Stimulated activated CD4-positive, alpha-beta T cell treated with anti-CD3 and anti-CD28 coated beads, Interleukin-1b, Interleukin-23, amount 100 ng/mL, for 4 hours (primary cell): ENCODE measurements at places on chromosomes 3 and 15.

DNA sequence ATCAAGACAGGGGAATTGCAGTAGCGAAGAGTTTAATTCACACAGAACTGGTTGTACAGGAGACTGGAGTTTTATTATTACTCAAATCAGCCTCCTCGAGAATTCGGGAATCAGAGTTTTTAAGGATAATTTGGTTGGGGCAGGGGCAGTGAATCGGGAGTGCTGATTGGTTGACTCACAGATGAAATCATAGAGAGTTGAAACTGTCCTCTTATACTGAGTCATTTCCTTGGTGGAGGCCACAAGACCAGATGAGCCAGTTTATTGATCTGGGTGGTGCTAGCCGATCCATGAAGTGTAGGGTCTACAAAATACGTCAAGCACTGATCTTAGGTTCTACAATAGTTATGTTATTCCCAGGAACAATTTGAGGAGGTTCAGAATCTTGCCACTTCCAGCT lies 5.3 kb upstream of the ZNF770 start:
- no peak for DNase-seq

- no peak for DNase-seq
Measured at GRCh38 chr3:137347132-137347531, 389.3 kb downstream of the IL20RB start.

- no peak for DNase-seq
Measured at GRCh38 chr3:172856795-172857742, 106.5 kb downstream of the ECT2 start.

GRCh38 chr15:77904436-77904821 lies 173.1 kb downstream of the TBC1D2B start:
- DNase-seq: no peak

DNA sequence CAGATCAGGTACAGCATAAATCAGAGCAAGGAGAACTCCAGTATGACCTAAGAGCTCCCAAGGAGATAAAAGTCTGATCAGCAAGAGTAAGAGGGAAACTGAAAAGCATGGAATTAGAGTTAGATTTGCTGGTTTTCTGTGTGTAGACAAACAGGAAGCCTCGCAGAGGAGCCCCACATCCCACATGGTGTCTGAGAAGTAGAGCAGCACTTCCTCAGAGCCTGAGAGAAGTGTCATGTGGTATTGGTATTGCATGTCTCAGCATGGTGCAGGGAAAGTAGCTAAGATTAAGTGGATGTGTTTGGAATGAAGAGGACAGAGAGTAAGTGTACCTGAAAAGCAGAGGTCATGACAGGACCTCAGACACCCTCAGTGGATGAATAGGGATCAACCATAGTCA lies 175.4 kb upstream of the GBE1 start:
- DNase-seq: no peak

- peak; percentile 91 for DNase-seq
Measured at GRCh38 chr3:49689046-49689907, at the start of the genes MST1 and RNF123. MST1 (minus strand) TSS chr3:49689474; CDS start chr3:49688691, 783 bp downstream. RNF123 (plus strand) TSS chr3:49689557; CDS start chr3:49691166, 1,609 bp downstream.

- no peak for DNase-seq
Measured at GRCh38 chr15:25055356-25056068, 100.7 kb downstream of the SNRPN start.

- DNase-seq: no peak
Measured at GRCh38 chr3:61030469-61031035, 220.7 kb downstream of the FHIT start.

DNA sequence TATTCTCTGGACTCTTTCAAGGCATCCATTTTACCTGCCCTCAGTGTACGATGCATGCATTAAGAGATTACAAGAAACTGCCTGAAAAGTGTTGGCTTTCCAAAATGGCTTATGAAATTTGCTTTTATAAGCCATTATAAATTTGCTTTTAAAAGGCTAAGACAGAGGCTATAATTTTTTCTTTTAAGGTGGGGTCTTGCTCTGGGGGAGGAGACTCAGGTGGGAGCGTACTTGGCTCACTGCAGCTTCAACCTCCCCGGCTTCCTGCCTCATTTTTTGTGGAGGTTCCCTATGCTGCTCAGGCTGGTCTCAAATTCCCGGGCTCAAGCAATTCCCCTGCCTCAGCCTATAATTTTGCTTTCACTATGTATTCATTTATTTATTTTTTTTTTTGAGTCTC lies 17.6 kb downstream of the TRA2B start:
- no peak for DNase-seq

- DNase-seq: no peak
Measured at GRCh38 chr3:196707566-196707965, 4.5 kb downstream of the CEP19 start.

- no peak for DNase-seq
Measured at GRCh38 chr15:76056931-76057330, 2.9 kb upstream of the TMEM266 start.

DNA sequence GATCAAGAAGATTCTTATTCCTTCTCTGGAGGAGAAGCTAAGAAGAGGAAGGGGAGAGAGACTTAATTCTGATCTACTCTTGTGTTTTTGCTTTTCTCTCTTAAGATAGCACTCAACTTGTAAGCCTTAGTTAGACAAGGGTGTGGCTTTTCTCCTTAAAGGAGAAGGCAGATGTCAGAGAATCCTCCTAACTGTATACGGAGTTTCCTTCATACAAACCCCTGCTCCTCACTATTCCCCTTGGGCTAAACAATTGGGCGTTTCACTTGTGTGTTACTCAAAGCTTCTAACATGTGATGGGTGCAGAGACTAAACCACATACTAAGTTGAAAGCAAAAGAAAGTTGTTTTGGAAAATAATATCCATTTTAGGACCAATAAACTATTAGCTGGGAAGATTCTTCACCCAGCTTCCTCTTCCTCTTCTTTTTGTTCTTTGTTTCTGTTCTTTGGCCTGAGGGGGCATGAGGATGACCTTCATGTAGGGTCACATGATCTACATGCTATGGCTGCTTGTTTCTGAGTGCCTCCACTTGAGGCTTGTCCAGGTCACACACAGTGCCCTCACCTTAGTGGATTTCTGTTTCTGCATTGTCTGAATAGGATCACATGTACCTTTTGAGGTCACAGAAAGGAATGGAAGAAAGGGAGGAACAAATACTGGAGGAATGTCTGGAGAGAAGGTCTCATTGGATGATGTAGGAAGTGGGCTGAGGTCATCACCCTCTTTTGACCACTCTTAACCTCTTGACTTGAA lies 14.6 kb downstream of the SPINK8 start:
- no peak for DNase-seq

DNA sequence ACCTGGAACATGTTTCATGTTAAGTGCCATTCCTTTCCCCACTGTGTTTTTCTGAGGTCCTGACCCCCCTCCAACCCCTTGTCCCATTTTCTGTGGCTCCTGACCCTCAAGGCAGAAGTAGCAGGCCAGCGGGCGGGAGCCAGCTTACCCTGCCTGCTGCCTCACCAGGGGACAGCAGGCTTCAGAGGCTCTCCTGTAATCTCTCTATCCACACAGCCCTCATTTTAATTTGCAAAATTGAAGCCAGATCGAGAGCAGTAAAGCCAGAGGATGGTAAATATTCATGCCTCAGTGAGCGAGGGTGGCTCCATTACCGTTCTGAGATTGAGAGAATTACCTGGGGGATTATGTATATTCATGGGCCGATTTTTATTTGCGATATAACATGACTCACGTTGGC lies 147.6 kb downstream of the DNAJB8 start:
- no peak for DNase-seq

GRCh38 chr15:60933900-60934885 lies 294.9 kb downstream of the RORA start:
- no peak for DNase-seq

DNA sequence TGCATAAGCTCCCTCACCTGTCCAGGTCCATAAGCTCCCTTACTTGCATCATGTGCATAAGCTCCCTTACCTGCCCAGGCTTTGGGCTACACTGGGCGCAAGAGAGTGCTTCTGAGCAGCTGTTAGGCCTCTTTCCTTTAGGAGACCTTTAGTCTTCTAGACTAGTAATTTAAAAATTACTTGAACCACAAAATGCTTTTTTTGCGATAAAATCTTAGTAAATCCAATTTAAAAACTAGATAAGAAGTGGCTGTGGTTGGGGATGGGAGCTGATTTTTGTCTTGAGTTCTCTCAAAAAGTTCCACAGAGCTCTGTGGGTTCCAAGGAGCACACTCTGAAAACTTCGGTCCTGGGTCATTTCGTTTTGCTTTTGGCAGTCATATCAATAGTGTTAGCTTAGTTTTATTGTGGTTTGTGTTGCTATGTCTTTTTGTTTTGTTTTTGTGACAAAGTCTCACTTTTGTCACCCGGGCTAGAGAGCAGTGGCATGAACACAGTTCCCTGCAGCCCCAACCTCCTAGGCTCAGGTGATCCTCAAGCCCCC lies 6.7 kb downstream of the CEMIP start:
- DNase-seq: no peak

DNA sequence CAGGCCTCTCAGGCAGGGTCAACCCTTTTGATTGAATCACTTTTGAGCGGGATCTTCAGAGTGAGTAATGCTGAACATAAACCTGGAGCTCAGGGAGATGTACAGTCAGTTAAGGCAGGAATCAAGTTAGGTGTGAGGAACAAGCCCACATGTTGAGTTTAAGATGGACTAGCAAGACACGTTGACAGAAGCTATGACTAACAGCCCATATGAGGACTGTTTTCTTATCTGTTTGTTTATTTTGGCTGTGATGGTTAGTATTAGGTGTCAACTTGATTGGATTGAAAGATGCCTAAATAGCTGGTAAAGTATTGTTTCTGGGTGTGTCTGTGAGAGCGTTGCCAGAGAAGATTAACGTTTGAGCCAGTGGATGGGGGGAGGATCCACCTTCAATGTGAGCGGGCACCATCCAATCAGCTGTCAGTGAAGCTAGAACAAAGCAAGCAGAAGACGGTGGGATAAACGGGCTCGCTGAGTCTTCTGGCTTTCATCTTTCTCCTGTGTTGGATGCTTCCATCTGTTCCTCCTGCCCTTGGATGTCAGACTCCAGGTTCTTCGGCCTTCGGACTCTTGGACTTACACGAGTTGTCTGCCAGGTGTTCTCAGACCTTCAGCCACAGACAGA lies 232.3 kb upstream of the STAC start:
- no peak for DNase-seq

DNA sequence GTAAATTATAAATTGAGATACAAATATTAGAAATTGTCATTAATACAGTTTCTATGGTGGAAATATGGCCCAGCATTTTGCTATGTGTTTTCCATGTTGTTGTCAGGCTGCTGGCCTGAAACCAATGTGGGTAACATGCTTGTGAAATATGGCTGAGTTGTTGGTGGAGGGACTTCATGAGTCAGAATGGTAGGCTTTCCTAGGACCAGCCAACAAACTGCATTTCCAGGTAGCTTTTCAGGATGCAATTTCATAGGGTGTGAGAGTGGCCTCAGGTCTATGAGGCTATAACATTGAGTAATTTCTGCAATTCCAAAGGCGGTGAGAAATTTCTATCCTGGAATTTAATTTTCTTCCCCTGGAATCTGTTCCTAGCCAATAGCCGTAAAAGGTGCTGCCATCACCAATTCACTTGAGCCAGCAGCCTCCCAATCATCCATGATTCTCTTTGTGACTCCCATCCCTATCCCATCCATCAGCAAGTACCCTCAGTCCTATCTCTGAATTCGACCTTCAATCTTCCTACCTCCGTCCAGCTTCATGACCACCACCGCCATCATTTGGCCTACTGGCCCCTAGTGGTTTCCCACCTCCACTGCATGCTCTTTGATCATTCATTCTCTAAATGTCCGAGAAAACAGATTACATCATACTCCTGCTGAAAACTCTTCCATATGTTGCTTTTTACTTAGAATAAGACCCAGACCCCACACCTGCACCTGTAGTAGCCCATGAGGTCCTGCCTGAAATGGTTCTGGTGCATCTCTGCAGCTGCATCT lies 276.6 kb upstream of the CFAP20DC start:
- no peak for DNase-seq

DNA sequence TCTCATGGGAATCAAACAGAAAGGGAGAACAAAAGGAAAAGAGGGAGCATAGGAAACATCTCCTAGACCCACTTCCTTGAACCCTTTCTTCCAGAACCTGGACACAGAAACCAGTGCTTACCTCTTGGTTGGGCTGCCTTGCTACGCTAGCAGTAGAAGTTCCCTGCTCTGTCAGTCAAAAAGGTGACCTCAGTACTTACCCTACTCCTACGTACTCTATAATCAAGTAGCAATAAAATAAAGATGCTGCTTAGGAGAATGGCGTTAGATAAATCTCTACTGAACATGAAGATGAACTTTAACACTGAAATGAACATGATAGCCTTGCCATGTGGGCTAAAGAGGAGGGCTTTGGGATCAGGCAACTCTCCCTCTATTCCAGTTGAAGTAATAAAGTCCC lies 7.4 kb downstream of the VEPH1 start:
- no peak for DNase-seq

DNA sequence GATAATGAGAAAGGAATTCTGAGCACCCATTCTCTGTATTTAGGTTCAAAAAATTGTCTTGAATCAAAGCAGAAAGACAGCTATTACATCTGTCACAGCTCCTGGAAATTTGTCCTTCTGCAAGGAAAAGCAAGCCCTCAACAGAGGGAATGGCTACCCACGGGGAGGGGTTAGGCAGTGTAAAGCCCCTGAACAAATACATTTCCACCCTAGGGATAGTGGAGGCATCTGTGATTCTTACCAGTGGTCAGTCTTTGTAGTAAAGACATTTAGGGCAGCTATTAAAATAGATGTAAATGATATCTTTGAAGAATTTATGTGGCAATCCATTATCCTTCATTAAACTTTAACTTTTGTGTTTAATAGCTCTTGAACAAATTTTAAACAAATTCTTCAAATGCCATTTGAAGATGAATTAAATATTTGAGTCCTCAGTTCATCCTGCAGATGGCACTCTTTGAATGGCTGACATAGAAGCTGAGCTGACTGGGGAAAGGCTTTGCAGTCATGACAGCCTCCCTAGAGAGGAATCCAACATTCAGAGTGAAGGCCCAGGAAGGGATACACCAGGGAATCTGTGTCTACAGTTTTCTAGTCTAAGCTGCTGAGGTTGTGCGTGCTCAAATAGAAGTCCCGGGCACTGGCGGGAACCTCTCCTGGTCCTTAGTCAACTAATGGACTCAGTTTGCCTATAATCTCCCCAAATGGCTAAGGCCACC lies 359.7 kb upstream of the ROPN1 start:
- DNase-seq: no peak

DNA sequence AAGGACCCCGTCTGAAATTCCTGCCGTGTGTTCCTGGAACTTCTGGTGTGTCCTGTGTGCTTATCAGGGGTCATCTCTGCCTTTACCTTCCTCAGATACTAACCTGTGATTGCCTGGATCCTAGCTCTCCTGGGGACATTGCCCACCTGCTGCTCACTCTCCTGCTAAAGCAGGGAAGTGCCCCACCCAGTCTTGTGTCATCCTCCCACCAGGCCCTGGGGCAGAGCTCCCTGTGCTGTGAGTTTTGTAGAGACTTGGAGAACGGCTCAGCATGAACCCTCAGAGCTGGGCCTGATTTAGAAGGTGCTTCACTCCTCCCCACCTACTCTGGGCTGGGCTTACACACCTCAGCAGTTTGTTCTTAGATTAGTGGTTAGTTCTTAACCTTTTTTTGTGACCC lies 3.8 kb upstream of the TMEM44 start:
- DNase-seq: no peak

GRCh38 chr3:170154084-170154483 lies 27.4 kb downstream of the PHC3 start:
- DNase-seq: no peak
